ENCODE measurements at places on chromosomes 6 and 20. TPM values are rescaled to one million over a fixed set of nuclear protein-coding genes. Genes with fewer than 3 reads are reported as not detected.

The CRISP3 gene
- not detected for total RNA-seq

The CFAP206 gene
- 1.2 TPM for total RNA-seq

The C20orf141 gene
- total RNA-seq, result not detected

The KAT14 gene
- 26.1 TPM for total RNA-seq

The IRAK1BP1 gene
- total RNA-seq, result 10.7 TPM

GRCh38 chr6:104407957-104408356, 451.8 kb downstream of the HACE1 start:
- no peak overlapping the region for H3K4me3 ChIP-seq
- no peaks in the 10 kb centered on the region for H3K27me3 ChIP-seq
- no peaks in the 10 kb centered on the region for H3K4me1 ChIP-seq

DNA sequence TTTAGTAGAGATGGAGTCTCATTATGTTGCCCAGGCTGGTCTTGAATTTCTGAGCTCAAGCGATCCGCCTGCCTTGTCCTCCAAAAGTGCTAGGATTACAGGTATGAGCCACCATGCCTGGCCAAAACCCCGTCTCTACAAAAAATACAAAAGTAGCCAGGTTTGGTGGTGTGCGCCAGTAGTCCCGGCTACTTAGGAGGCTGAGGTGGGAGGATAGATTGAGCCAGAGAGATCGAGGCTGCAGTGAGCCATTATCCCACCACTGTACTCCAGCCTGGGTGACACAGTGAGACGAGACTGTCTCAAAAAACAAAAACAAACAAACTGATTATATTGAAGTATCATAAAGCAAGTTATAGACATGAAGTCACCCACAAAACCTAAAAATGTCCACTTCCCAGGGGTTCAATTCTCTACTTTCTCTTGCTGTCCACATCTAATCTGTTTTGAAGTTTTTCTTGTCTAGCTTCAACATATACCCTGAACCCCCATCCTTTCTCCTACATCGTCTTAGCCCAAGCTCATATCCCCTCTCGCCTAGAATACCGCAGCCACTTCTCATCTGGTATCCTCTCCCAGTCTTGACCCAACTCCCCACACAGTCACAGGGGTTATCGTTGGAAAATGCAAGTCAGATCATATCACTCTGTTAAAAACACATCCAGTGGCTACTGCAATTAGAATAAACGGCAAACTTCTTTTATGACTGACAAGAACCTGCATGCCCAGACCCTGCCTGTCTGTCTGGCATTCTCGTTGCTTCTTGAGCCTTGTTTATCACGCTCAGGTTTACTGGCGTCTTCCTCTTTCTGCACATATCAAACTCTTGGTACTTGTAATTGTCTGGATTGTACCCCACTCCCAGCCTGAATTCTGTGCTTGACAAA, 20.1 kb upstream of the NCOA3 start:
- peaks cover 3% of the 10 kb centered on the region for H3K27me3 ChIP-seq
- no peak overlapping the region for H3K27ac ChIP-seq
- H3K36me3 ChIP-seq, result no peaks in the 10 kb centered on the region
- H3K4me3 ChIP-seq, result no peak overlapping the region
- peaks cover 3% of the 10 kb centered on the region for H3K4me1 ChIP-seq

DNA sequence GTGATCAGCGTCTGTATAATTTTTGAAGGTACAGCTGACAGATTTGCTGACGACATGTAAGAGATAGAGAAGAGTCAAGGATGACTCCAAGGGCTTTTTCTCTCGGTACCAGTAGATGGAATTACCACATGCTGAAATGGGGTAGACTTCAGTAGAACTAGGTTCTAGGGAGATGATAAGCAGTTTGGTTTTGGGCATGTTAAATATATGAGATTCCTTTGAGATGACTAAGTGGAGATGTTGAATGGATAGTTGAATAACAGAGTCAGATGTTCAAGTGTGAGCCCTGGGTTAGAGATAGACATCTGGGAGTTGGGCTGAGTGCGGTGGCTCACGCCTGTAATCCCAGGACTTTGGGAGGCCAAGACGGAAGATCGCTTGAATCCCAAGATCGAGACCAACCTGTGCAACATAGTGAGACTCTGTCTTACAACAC, 50.0 kb downstream of the PHF20 start:
- no peak for DNase-seq
- H3K4me1 ChIP-seq, result peaks cover 18% of the 10 kb centered on the region
- no peaks in the 10 kb centered on the region for H3K27me3 ChIP-seq
- no peak overlapping the region for H3K4me3 ChIP-seq
- no peak overlapping the region for H3K27ac ChIP-seq

DNA sequence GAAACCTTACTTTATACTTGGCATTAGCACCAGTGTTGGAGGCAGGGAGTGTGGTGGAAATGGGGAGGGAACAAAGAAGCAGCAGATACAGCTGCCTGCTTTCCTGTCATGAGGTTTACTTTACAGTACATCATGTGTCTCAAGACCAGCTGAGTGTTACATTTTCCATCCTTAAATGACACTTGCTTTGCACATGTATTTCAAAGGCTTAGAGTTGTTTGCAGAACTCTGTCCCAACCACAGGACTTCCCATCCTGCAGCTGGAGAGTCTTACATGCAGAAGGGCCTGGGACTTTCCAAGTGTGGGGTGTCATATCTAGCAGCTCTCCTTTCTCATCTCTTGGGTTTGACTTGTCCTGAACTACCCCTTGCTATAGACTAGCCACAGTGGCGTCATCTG, 395.9 kb downstream of the DHX35 start:
- peaks cover 13% of the 10 kb centered on the region for H3K27me3 ChIP-seq
- DNase-seq, result no peak
- no peaks in the 10 kb centered on the region for H3K36me3 ChIP-seq
- H3K4me3 ChIP-seq, result no peak overlapping the region
- no peaks in the 10 kb centered on the region for H3K4me1 ChIP-seq

GRCh38 chr6:142874676-142875075, 70.3 kb downstream of the HIVEP2 start:
- H3K27ac ChIP-seq, result no peak overlapping the region
- no peak for DNase-seq
- H3K4me1 ChIP-seq, result peaks cover 36% of the 10 kb centered on the region
- no peaks in the 10 kb centered on the region for H3K36me3 ChIP-seq
- H3K4me3 ChIP-seq, result no peak overlapping the region

DNA sequence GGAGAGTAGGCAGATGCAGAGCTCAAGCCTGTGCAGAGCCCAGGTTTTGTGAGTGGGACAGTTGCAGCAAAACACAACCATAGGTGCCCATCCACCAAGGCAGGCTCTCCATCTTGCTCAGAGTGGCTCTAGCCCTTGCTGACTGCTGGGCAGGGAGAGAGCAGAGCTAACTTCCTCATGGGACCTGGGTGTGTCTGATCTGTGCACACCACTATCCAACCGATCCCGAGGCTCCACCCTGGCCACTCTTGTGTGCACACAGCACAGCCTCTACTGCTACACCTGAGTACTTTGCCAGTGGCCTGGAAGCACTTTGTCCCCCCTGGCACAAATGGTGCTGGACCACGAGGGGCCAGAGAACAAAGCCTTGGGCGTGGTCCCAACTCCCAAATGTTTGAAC, 7.9 kb upstream of the DEFB125 start:
- no peak overlapping the region for H3K27ac ChIP-seq
- H3K4me1 ChIP-seq, result no peaks in the 10 kb centered on the region
- H3K4me3 ChIP-seq, result no peak overlapping the region

- H3K36me3 ChIP-seq, result no peaks in the 10 kb centered on the region
- peaks cover 4% of the 10 kb centered on the region for H3K27me3 ChIP-seq
- no peak for DNase-seq
Measured at GRCh38 chr6:4612636-4613171, 163.5 kb upstream of the CDYL start.
